ENCODE measurements at places on chromosomes 11 and 22.

- DNase-seq, result no peak
Measured at GRCh38 chr22:20380486-20380885, 13.5 kb upstream of the ZNF74 start.

DNA sequence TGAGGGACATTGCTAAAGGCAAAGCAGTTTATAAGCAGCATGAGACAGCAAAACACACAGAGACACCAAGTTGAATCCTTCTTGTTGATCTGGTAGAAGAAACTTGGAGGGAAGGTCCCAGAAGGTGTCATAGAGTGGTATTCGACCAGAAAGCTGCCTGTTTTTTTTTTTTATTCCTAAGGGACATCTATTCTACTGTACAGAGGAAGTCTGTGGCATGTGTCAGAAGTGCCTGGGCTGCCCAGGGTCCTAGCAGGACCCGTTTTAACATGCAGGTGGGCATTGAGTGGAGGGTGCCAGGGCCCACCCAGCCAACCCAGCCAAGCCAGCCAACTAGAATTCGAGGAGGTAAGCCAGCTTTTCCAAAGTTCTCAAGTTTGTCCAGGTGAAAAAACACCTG lies 68.0 kb upstream of the ATXN10 start:
- no peak for DNase-seq

- DNase-seq, result no peak
Measured at GRCh38 chr11:18720808-18721560, 5.0 kb downstream of the IGSF22 start.

DNA sequence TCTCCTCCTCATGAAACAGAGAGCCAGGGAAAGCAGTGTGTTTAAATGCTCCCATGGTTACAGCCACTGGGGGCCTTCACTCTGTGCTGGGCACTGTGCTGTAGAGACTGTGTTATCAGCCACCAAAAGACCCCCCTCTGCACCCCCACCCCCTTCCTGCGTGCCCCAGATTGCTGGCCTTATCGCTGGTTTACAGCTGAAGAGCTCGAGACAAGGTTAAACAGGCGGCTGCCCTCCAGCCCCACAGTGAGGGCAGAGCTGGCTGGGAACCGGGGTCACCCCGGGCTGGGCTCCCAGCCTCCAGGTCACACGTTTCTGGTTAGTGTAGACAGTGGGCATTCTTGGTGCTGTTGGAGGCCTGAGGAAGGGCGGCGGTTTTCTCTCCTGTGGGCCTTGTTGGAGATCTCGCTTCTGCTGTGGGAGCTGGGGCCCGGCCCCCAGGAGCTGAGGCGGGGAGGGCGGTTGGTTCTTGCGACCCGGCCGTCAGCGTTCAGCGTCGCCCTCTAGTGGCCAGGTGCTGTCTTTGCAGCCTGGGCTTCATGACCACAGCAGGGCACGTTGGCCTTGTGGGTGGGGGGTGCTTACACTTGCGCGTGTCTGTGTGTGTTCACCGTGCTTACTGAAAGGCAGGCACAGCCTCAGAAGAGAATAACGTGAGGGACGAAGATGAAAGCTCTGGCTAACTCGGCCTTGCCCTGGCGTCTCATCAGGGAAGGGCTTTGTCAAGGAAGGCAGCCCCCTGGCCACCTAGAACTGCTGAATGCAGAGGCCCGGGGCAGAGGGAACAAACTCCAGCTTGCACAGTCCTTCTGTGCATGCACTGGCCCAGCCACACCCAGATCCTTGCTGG lies 40.8 kb downstream of the TBC1D22A start:
- DNase-seq, result peak; percentile 55

DNA sequence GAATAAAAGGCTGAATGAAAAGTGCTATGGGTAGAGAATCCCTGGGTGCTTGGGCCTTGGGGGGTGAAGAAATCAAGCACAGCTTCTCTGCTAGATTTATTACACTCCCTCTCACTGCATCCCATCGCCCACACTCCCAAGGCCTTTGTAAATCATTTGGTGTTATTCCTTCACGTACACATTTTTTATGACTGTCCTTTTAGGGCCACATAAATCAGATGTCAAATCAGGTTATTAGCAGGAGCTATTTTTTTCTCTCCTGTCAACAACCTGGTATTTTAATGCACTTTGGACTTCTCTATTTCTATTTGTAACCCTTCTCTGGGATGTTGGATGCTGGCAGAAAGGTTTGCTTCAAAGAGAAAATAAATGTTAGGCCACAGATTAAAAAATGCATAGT lies 408.8 kb downstream of the INSC start:
- no peak for DNase-seq

- no peak for DNase-seq
Measured at GRCh38 chr11:70226183-70226582, 23.1 kb downstream of the FADD start.

DNA sequence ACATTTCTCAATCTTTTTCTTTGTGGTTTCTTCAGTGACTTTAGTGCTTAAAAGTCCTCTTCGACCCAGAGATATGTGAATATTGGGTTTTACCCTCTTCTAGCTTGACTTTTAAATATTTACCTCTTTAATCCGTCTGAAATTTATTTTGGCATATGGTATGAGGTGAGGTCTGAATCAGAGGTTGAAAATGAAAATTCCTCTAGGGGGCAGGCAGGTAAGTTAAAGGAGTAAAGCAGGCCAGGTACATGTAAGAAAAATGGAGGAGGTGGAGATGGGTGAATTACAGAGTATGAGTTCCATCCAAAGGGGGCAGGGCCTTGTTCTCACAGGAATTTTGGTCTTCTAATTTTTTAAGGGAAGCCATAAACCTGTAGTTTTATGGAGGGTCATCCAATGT lies 263.8 kb upstream of the NARS2 start:
- no peak for DNase-seq

GRCh38 chr11:46170797-46171196 lies 49.5 kb upstream of the PHF21A start:
- no peak for DNase-seq

GRCh38 chr22:30357650-30358215 lies 926 bp downstream of the CCDC157 start:
- no peak for DNase-seq

- DNase-seq, result no peak
Measured at GRCh38 chr22:34293324-34293723, 373.0 kb upstream of the LARGE1 start.

DNA sequence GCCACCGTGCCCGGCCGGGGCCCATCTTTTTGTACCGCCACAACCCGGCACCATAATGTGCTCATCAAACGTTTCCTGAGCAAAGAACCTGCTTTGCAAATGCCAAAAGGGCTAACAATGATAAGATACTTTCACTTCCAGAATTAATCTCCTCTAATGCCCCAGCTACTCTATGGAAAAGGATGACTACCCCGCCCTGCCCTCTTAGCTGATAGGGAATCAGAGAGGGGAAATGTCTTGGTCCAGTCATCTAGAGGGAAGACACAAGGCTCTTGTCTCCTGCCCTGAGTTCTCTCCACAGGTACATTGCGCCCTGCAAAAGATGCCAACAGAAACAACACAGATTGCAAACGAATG lies 586 bp downstream of the TTLL1 start:
- no peak for DNase-seq

DNA sequence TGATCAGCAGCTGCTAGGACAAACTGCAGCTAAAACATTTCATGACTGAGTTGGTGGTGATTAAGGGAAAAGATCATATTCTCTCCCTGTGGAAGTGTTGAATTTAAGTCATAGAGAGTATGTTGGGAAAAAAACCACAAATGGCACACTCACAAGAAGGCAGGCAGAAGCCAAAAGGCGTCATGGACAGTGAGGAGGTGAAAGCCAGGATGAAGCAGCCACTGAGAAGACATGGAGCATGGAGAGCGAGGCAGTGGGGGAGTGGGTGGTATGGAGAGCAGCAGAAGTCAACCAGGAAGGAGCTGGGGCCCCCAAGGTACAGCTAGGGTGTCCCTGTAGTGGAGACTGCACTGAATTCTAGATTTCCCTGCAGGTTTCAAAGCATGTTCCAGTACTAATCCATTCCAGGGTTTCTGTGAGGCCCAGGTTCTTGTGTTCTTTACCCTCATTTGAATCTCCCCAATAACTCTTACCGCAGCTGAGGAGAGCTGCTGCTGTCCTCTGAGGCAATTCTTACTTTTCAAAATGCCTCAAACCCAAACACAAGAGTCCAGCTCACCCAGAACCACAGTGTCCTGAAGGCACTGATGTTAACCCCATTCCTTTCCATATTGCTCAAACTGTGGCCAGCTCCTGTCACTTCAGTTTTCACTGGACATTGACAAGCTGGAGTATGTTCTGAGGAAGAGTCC lies 191.8 kb upstream of the E2F8 start:
- no peak for DNase-seq

DNA sequence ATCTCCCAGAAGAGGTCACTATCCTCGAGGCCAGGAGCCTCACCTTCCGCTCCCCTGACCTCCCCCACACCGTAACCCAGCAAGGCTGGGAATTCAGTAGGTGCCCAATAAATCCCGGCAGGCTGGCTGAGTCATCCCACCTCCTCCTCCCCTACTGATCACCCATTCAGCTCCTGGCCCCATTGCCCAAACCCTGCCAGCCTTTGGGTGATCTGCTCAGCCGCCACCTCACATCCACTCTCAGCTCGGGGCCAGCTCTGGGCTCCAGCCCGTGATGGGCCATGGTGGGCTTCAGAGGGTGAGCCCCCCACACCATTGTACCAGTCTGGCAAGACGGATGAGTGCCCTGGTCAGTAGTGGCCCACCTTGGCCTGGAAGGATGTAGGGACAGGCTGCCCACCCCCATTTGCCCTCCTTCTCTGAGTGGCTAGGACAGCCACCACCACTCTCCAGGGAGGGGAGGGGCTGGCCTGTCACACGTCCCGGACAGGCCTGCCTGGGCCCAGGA lies 8.2 kb downstream of the TRPM5 start:
- DNase-seq, result no peak

GRCh38 chr22:37457093-37457893 lies 28.9 kb downstream of the MFNG start:
- DNase-seq, result peak; percentile 70

GRCh38 chr22:41048791-41049717 lies 43.3 kb upstream of the EP300 start:
- DNase-seq, result no peak

- DNase-seq, result no peak
Measured at GRCh38 chr11:36534276-36534840, 24.3 kb upstream of the TRAF6 start.

DNA sequence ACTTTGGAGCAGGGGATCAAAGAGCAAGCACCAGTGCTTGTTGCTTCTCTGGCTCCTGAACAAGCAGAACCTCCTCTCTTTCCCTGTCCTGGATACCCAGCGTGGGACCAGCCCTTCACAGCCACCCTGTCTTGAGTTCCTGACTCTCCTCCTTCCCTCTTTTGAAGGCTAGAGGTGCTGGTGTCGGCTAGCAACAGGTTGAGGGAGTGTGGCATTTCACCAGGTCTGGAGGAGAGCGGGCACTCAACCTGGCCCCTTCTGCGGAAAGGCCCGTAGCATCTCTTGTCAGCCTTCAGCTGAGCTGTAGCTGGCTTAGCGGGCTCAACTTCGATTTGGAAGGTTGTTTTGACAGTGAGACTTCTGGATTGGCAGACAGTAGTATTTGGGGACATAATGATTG lies 26.6 kb downstream of the RCOR2 start:
- DNase-seq, result no peak

DNA sequence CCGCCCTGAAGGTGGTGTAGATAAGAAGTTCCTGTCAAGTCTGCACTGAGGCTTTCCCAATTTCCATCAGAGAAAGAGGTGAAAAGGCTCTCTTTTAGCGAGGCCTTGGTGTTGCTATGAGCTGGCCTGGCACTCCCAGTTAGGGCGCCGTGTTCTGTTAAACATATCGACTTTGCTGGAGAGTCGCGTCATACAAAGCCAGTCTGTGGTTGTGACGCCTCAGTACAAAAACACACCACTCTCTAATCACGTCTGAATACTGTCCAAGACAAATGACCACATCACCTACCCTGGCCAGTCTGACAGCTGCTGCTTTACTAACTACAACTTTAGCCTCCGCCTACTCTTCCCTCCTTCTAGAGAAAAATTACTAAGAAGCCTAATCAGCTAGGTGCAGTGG lies 8.0 kb upstream of the TOLLIP start:
- no peak for DNase-seq

- no peak for DNase-seq
Measured at GRCh38 chr11:123443851-123444623, 14.0 kb downstream of the GRAMD1B start.

DNA sequence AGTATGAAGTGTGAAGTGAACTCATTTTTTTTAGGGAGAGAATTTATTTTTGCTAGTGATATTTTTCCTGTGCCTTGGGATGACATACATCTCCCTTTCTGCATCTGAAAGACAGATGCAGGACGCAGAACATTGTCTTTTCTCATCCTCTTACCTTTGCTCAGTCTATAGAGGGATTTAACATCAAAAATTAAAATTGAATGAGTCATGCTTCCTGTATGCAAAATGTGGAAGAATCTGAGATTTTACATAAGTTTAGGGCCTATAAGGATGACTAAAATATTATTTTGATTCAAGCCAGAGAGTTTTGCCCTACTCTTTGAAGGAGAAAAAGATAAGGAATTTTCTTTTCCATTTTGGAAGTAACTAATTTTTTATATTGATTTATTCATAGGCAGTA lies 27.3 kb downstream of the XRCC6 start:
- no peak for DNase-seq

DNA sequence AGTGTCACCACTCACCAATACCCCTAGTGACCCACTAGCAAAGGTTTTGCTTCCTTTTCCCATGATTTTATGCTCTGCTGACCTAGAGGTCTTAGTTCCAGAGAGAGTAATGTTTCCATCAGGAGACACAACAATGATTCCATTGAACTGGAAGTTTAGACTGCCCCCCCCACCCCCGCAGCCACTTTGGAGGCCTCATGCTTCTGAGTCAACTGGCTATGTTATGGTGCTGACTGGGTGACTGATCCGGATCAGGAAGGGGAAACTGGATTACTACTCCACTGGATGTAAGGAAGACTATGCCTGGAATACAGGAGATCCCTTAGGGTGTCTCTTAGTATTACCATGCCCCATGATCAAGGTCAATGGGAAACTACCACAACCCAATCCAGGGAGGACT lies 633.6 kb downstream of the OPCML start:
- DNase-seq, result no peak

- DNase-seq, result no peak
Measured at GRCh38 chr11:33160587-33160986, 693 bp downstream of the CSTF3 start.

GRCh38 chr11:45933131-45933831 lies 10.8 kb downstream of the LARGE2 start:
- no peak for DNase-seq

- DNase-seq, result no peak
Measured at GRCh38 chr22:21945453-21946261, 7.0 kb downstream of the PPM1F start.

DNA sequence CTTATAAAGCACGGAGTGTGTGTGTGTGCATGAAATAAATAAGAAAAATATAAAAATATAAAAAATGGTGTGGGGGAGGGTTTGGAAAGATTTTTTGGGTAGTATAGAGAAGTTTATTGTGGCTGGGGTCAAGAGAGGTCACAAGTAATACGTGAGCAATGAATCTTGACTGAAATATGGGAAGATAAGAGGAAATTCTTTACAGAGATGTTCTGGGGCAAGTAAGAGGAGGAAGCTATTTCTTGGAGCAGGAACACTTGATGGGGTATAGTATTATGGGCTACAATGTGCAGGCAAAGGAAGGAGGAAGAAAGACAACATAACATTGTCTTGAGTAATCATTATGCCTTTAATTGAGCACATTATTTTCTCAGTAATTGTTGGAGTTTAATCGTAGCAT lies 2.1 kb downstream of the HBD start:
- DNase-seq, result no peak

Measured in GM18507 (cell line).